Activated naive CD4-positive, alpha-beta T cell treated with anti-CD3 and anti-CD28 coated beads, Interleukin-2, amount 10 ng/mL, durations not matched to agents 5 hours and 36 hours (primary cell): ENCODE measurements at places on chromosomes 1 and 21. TPM values are rescaled to one million over a fixed set of nuclear protein-coding genes. Genes with fewer than 3 reads are reported as not detected.

S100A14 gene
- not detected for total RNA-seq

MTARC1 gene
- not detected for total RNA-seq

FCAMR gene
- total RNA-seq: not detected

S100A6 gene
- 451 TPM for total RNA-seq

PRKACB gene
- 110 TPM for total RNA-seq

GJA4 gene
- total RNA-seq: not detected

PDC gene
- total RNA-seq: not detected

GNG4 gene
- 0.41 TPM for total RNA-seq
